Right cardiac atrium (tissue), 5 donors: ENCODE measurements at places on chromosomes 2 and 18. TPM values are rescaled to one million over a fixed set of nuclear protein-coding genes. Genes with fewer than 3 reads are reported as not detected.
A peak's percentile ranks its signal among the peaks of the same experiment; 100 is the strongest.

DNA sequence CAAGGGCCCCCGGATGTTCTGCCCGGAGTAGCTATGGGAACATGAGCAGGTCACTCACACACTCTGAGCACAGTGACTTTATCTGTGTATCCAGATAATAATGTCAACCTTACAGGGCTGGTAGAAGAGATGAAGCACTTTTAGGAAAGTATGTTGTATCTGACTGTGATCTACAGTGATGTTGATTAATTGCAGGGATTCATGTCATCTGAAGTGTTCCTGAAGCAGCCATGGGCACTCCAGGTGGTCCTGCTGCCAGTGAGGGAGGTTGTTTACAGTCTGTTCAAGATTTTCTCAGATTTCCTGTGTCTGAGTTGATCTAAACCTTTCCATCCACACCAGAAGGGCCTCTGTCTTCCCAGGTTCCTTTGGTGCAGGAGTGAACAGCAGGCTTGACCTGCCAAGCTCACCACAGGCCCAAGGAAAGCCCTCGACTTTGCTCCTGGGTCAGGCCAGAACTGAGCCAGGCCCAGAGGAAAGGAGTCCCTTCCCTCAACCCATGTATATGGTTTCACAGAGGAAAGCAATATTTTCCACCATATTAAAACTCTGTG, 28.0 kb downstream of the KIAA2012 start:
- no peak for DNase-seq

DNA sequence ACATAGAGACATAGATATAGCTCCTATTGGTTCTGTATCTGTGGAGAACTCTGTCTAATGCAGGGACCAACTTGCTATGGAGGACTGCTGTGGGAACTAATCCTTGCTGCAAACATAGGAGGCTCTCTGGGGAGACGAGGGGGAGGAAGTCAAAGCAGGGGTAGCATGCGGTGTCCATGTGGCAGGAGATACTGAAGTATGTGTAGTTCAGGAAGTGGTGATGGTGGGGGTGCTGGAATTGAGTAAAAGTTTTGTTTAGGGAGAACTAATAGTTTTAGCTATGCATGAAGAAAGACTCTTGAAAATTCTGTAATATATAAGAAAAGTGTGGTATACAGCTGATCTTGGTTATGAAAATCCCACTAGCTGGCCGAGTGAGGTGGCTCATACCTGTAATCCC, 62.0 kb downstream of the ANKRD44 start:
- DNase-seq, result peak; percentile 43

- no peak for DNase-seq
Observed at GRCh38 chr18:10127729-10128128, 213.9 kb downstream of the VAPA start.

OR6B2 gene
- not detected for total RNA-seq

DNA sequence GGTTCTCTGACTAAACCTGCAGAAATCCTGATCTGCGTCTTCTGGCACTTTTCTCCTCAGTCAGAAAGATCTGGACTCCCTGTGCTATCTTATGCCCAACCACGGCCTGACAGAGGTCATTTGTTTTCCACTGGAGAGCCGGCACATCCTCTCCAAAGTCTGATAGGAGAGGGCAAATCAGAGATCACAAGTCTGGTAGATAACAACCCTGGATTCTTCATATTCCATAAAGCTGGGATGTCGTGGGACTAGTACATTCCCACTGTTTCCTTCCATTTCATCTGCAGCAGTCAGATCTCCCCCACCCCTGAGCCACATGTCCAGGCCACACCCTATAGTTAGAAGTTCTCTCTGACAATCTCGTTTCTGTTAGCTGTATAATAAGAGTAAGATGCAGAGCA, 157.0 kb downstream of the MGAT5 start:
- no peak for DNase-seq

SOWAHC gene
- total RNA-seq, result 3.5 TPM
